ENCODE measurements at places on chromosomes 7 and 10.

DNA sequence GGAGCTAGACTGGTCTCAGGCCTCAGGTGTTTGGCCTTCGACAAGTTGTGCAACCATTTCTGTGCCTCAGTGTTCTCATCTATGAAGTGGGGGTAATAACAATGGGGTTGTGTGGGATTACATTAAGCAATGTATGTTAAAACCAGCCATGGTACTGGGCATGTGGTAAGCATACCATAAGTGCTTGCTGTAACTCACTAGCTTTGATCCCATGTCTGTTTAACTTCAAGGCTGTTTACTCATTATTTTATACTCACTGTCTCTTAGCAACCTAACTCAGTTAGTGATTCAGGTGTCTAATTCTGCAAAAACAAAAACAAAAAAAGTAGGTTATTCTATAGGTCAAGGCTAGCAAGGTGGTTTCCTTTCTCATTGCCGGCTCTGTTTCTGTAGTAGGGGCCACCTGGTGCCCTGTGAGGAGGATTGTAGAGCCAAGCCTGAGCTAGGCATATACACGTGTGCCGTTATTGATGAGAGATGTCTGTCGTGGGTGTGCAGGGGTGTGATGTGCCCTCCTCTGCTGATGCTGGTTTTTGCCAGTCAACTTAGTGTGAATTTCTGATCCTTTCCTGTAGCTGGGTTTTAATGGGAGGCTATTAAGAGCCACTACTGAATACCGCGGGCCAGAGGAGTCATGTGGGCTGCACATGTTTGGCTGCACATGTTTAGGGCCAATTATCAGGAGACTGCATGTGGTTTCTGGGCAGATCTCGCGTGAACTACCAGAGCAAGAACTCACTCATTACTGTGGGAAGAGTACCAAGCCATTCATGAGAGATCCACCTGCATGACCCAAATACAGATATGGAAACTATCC lies 56.2 kb downstream of the EEPD1 start:
- DNase-seq = no peak

- DNase-seq = peak; percentile 9
Measured at GRCh38 chr7:103524042-103524907, 78.3 kb upstream of the SLC26A5 start.

DNA sequence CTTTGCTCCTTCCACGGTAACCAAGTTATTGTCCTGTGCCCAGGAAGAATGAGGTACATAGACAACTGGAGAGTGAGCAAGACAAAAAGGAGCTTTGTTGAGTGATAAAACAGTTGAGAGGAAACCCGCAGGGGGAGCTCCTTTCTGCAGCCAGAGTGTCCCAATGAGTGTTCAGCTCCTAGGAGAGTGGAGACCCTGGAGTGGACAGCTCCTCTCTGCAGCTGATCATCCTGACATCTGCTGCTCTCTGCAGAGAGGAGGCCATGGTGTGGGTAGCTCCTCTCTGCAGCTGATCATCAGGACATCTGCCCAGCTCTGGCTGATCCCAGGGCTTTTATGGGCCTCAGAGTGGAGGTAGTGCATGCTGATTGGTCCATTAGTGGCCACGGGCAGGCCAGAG lies 53.4 kb upstream of the PCDH15 start:
- DNase-seq = no peak

GRCh38 chr7:138837627-138838026 lies 39.6 kb upstream of the ATP6V0A4 start:
- no peak for DNase-seq

GRCh38 chr10:79381804-79382221 lies 34.5 kb downstream of the PPIF start:
- peak; percentile 78 for DNase-seq

DNA sequence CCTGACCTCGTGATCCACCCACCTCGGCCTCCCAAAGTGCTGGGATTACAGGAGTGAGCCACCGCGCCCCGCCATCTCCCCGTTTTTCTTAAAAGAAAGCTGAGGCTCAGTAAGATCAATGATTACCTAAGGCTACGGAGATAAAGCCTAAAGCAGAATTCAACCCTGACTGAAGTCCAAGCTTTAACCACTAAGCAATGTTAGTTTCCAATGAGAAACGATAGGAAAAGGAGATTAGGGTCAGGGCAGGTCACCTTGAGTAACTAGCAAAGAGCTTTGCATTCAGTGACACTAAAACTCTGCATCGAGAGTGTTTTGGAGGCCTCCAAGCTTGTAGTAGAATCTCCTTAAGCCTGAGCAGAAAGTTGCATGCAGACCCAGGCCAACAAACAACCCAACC lies 17.6 kb upstream of the PRXL2A start:
- no peak for DNase-seq

Data from smooth muscle cell of the brain vasculature (primary cell).